ENCODE measurements at places on chromosomes 5 and 9.

DNA sequence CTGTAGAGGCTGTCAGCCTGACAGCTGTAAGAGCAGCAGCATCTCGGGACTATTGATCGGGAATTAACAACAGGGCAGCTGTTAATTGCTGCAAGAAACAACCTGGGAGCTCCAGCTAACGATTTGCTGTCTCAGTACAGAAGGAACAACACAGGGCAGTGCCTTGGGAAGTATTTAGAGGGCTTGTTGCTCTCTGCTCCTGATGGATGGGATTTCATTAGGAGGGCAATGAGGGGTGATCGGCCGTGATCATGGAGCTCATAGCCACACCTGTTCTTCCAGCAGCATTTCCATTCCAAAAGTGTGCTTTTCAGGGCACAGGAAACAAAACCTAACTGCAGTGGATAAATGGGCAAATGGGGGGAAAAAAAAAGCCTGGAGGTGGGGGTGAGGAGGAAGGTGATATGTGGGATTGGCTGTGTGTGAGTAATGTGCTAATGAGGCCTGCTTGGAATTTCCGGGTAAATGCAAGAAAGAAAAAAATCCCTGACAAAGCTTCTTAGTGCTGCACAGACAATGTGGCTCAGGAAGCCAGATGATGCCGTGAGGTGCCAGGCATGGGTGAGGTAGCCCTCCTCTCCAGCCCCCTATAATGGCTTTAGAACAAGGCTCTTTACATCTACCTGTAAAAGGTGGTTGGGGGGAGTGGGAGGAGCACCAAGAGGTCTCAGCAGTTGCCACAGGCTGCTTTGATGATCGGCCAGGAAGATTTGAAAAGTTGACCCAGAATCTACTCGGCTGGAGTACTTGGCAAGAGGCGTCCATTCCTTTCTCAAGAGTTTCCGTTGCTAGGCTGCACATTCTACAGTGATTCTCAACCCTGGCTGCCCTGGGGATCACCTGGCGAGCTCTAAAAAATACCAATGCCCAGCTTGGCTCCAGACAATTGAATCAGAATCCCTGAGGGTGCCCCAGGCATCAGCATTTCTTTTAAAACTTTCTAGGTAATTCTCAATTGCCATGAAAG, 139.5 kb upstream of the KLF9 start:
- no peaks in the 10 kb centered on the region for H3K36me3 ChIP-seq
- peak; percentile 86 for DNase-seq
- no peaks in the 10 kb centered on the region for H3K4me1 ChIP-seq
- no peak overlapping the region for H3K4me3 ChIP-seq
- H3K27me3 ChIP-seq = no peaks in the 10 kb centered on the region

DNA sequence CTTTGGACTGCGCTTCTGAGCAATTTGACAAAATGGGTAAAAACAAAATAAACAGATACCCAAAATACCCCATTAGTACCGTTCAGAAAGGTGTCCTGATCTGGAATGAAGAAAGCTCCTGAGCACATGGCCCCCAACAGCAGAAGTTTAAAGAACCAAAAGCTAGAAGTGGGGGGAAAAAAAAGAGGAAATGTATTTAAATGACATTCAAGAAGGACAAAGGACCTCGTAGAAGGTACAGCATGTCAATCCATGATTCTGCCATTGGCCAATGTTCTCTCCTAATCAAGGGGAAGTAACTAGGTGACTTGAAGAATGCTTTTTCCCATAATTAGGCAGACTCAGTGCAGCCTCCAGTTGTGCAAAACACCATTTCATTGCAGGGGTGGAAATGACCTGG, 78.6 kb downstream of the SERINC5 start:
- no peaks in the 10 kb centered on the region for H3K27me3 ChIP-seq
- no peak overlapping the region for H3K4me3 ChIP-seq
- no peak for DNase-seq
- H3K27ac ChIP-seq = no peak overlapping the region
- H3K36me3 ChIP-seq = no peaks in the 10 kb centered on the region
- H3K4me1 ChIP-seq = peaks cover 5% of the 10 kb centered on the region

GRCh38 chr9:17905781-17906175, 326.9 kb downstream of the SH3GL2 start:
- H3K27ac ChIP-seq = no peak overlapping the region
- no peaks in the 10 kb centered on the region for H3K27me3 ChIP-seq
- H3K4me3 ChIP-seq = peak overlapping the region; percentile 35
- DNase-seq = no peak
- H3K36me3 ChIP-seq = no peaks in the 10 kb centered on the region

DNA sequence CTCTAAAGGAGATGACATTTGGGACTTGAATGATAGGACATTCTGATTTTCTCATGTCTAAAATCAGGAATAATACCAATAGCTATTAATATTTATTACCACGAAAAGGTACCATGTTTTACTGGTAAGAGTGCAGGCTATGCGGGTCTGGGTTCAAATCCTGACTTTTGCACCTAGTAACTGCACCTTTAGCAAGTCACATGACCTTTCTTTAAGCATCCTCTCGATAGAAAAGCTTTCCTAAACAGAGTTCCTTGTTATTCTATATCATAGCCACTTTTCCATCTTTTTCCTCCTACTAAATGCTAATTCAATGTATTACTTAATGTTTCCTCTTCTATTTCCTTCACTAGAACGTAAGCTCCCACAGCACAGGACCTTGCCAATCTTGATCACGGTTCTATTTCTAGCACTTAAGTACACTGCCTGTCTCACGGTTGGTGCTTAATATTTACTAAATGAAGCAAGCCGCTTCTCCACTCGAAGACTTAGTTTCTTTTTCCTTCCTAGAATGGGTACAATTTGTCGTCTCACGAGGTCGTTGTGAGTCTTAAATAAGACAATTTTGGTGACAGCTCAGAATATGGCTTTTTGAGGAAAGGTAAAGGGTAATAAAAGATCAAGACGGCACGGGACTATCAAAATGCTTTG, 816 bp downstream of the RBM18 start:
- H3K27me3 ChIP-seq = no peaks in the 10 kb centered on the region
- H3K4me3 ChIP-seq = peak overlapping the region; percentile 74
- peaks cover 25% of the 10 kb centered on the region for H3K4me1 ChIP-seq
- H3K36me3 ChIP-seq = no peaks in the 10 kb centered on the region

GRCh38 chr5:166499447-166500240, 1791.8 kb upstream of the WWC1 start:
- DNase-seq = no peak
- no peaks in the 10 kb centered on the region for H3K27me3 ChIP-seq
- no peaks in the 10 kb centered on the region for H3K4me1 ChIP-seq
- no peak overlapping the region for H3K27ac ChIP-seq
- H3K4me3 ChIP-seq = no peak overlapping the region
- no peaks in the 10 kb centered on the region for H3K36me3 ChIP-seq

DNA sequence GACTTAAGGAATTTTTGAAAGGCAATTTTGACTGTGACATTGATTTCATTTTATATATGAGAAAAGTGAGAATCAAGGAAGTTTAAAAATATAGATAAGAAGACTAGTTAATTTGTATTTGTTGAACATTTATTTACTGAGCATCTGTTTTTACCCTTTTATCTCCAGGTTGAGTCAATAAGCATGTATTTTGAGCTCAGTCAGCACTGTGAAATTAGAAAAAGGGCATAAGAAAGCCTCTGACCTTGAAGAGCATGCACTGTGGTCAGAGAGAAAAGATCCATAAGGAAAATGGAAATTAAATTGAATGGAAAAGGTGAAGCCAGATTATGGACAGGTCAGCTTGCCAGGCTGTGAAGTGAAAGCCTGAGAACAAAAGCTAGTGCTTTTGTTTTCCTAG, 44.4 kb downstream of the ELL2 start:
- H3K27ac ChIP-seq = no peak overlapping the region
- no peaks in the 10 kb centered on the region for H3K36me3 ChIP-seq
- no peak for DNase-seq
- no peaks in the 10 kb centered on the region for H3K27me3 ChIP-seq
- no peaks in the 10 kb centered on the region for H3K4me1 ChIP-seq
- no peak overlapping the region for H3K4me3 ChIP-seq

DNA sequence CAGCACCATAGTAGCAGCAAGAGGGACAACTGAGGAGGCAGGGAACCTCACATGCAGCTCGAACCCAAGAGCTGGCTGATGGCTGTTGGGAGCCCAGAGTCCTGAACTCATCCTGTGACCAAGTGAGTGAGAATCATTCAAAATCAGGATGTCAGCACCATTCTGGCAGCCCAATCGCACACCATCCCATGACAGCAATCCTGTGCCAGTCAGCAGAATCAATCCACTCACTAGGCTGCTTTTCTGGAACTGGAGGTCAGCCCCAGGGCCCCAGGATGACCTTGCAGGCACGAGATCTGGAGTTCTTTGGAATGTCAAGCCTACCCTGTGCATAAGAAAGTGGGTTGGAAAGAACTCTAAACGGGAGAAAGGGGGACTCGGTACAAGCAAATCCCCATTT, 67.8 kb upstream of the TAF11L2 start:
- no peaks in the 10 kb centered on the region for H3K4me1 ChIP-seq
- no peak overlapping the region for H3K4me3 ChIP-seq
- H3K27me3 ChIP-seq = no peaks in the 10 kb centered on the region
- H3K27ac ChIP-seq = no peak overlapping the region
- DNase-seq = no peak

GRCh38 chr5:124929000-124929399, 182.6 kb upstream of the ZNF608 start:
- H3K4me3 ChIP-seq = no peak overlapping the region
- no peak overlapping the region for H3K27ac ChIP-seq
- H3K27me3 ChIP-seq = no peaks in the 10 kb centered on the region

DNA sequence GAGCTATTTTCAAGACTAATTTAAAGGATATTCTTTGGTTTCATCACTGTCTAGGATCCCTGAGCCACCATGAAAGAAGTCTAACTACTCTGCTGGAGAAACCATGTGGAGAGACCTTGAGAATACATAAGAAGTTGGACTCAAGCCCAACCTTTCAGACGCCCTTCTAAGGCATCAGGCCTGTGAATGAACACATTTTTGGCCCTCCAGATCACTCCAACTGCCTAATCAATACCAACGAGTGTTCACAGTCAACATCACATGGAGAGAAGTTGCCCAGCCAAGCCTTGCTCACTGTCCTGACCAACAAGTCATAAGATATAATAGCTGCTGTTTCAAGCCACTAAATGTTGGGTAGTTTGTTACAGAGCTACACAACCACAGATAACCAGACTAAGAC, 100.7 kb downstream of the EPB41L4A start:
- no peaks in the 10 kb centered on the region for H3K4me1 ChIP-seq
- no peak overlapping the region for H3K4me3 ChIP-seq
- no peaks in the 10 kb centered on the region for H3K36me3 ChIP-seq
- no peak for DNase-seq

Measured in breast epithelium (tissue), 4 donors.